Hematopoietic multipotent progenitor cell treated with erythropoietin and hydrocortisone succinate and interleukin-3 and kit ligand, for 8 days (in vitro differentiated cells): ENCODE measurements at places on chromosomes 2 and 18.

DNA sequence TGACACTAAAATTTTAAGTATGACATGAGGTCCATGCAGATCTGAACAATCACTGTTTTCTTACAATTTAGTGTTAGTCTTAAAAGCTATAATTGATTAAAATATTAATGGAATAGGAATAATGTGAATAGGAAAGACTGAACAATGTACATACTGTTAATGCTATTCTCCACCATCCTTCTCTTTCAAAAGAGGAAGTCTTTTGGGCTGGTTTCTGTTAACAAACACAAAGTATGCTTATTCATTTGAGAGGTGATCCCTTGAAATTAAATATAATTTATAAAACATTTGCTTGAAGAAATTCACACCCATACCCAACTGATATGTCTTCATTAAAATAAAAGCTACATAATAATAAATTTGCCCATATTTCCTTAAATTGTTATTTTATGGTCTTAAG lies 2.3 kb downstream of the STPG4 start:
- DNase-seq = no peak

DNA sequence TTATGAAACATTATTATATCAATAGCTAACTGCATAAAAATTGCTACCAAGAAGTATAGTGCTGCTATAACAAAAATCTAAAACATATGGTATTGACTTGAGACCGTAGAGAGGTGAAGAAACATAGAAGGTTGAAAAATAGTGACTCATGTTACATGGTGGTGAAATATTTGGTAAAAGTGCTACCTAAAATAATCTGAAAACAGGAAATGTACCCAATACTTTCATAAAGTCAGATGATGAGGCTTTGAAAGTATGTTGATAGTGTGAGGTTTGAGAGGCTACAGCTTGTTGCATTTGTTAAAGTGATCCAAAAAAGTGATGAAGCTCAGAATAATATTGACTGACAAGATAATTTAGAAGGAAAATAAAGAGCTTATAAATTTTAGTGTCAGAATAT lies 718.7 kb upstream of the SLC8A1 start:
- no peak for DNase-seq

GRCh38 chr18:49141491-49141890 lies 190.7 kb upstream of the SMAD7 start:
- DNase-seq = no peak

DNA sequence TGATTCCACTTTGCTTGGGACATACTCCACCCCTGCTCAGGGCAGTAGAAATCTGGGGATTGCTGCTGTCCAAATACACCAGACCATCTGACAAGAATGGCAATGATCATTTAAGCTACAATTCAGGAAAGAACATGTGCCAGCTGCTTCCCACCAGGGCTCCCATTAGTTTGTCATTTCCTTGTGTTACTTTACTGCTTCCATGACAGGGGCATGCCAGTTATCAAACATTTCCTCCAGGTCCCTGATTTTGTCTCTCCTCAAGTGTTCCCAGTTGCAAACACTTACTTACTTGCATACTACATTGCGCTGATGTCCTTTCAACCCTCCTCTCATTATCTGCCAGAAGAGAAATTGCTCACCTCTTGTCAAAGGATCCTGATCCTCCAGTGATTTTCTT lies 474.5 kb upstream of the DCC start:
- no peak for DNase-seq

DNA sequence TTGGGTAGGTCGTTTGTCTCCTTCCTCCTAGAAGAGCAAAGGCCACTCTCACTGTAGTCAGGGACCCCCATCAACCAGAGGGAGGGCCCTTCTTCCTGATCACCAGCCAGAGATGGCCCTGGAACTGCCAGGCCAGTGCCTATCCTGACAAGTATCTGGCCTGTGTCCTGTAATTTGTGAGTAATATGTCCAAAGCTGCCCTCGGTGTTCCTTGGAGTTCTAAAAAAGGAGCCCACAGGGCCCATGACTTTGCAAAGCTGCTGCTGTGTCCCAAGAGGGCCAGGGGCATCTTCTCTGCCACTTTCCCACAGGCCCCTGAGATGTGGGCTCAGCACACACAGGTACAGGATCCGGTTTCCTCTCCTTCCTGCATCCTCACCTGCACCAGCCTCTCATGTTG lies 212.4 kb downstream of the SEPTIN10 start:
- no peak for DNase-seq

- DNase-seq = no peak
These were observed 20.5 kb upstream of the ITSN2 start for GRCh38 chr2:24380820-24381219.

DNA sequence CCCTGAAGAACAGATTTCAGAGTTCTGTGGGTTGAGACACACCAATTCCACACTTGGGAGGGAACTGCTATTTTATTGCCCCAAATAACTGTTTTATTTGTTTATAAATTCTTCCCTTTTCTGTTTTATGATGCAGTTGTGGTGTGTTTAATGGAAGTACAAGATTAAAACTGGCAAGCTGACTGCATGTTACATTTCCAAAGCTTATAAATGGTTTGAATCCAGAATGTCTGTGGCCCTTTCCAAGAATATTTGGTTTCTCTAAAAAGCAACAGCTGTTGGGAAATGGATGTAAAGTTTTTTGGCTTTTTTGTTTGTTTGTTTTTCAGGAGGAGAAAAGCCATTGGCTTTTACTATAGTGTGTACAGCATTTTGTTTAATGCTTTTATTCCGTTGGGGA lies 234.5 kb downstream of the MTX2 start:
- no peak for DNase-seq

- DNase-seq = no peak
These were observed 82.8 kb downstream of the AFF3 start for GRCh38 chr2:100059638-100060037.

- DNase-seq = no peak
These were observed 1.3 kb downstream of the DUSP28 start for GRCh38 chr2:240561325-240561971.

DNA sequence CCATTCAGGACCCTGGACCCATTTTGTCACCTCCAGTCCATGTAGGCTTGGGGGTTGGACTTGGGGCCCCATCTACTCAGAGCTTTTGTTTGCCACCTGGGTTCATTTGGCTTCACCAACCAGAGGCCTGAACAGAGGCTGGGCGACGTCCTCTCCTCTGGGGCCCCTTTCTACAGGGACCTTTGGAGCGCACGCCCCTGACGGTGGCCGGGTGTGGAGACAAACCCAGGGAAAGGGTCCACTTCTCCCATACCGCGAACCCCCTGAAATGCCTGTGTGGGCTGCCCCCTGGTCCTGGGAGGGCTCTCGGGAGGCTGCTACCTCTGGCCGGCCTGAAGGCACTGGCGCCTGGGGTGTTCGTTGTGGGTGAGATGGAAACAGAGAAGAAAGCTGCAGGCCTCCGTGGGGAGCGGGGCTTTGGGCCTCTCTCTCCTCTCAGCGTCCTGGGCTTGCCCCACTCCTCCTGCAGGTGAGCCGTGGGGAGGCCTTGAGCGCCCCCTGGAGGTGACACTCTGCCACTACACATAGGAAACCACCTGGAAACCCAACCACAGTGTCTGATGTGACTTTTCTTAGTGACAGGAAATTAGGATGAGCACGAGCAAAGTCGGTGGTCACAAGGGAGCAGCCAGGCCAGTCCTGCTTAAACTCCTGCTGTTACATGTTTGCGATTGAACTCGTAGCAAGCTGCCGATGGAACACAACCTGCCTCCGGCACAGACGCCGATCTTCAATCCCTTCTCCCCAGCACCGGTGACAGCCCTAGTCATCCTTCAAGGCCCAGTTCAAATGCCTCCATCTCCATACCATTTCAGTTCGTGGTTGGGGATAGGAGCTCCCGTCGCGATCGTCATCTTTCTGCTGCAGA lies 12.0 kb upstream of the NTSR2 start:
- DNase-seq = peak; percentile 45

- DNase-seq = no peak
These were observed 144.6 kb downstream of the AKAIN1 start for GRCh38 chr18:5052491-5052890.

DNA sequence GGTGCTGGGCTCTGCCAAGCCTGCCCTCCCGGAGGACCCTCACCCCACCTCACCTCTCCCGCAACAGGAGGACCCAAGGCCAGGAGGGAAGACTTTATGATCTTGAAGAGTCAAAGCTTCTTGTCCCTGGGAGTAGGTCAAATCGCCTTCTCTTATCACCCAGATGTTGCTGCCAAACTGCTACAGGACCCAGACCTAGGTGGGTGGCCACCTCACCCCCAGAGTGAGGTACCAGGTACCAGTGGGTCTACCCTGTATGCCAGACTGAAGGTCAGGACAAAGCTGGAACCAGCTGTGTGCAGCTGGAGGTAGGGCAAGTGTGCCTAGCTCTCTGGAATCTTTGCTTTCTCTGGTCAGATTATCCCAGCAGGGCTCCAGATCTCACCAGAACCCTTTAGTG lies 197.2 kb downstream of the ZFP36L2 start:
- DNase-seq = no peak

DNA sequence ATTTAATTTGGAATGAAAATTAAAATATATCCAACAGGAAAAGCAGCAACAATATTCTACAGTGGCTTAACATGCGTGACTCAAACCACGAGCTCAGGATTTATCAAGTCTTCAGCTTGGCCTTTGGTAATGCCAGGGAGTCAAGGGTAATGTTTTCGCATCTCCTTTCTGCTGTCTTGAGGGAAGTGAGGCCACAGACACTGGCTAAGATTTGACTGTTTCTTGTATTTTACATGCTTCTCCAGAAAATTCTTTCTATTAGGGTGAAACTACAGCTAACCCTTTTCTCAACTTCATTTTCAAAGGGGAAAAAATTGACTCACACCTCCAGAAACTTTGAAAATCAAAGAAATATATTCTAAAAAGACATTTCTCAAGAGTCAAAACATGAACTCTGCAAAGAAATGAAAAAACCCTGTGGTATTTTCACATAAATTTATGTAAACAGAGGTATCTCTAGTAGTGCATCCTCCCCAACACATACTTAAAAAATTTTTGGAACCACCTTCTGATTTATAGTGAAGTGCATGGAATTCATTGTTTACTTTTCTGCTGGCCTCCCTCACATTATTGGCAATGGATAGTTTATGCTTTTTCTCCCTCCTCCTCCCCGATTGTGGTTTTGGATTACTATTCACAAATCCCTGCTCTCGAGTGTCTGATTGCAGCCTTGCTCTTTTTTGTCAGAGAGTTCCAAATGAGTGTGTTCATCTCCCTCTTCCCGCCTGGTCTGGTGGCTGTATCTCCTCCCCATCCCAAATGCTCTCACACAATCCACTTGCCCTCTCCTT lies 48.7 kb downstream of the DPP4 start:
- DNase-seq = no peak

DNA sequence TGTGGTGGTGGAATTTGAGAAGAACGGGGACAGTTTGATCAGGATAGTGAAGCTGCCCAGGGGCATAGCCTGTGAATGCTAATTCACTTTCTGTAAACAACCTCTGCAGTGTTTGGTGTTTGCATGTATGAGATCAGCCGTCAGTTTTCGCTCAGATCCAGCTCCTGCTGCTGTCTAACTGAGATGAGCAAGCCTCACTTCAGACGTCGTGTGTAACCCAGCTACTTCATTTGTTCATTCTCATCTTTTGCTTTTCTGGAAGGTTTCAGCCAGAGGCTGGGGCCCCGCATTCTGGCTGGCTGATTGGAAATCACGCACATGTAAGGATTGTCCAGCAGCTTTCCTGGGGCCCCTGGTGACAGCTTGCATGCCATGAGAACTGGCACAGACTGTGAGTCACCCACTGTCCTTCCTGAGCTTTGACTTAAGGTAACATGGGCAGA lies 48.9 kb downstream of the LDLRAD4 start:
- no peak for DNase-seq

GRCh38 chr2:197804758-197805714 lies 643 bp downstream of the PLCL1 start:
- no peak for DNase-seq

DNA sequence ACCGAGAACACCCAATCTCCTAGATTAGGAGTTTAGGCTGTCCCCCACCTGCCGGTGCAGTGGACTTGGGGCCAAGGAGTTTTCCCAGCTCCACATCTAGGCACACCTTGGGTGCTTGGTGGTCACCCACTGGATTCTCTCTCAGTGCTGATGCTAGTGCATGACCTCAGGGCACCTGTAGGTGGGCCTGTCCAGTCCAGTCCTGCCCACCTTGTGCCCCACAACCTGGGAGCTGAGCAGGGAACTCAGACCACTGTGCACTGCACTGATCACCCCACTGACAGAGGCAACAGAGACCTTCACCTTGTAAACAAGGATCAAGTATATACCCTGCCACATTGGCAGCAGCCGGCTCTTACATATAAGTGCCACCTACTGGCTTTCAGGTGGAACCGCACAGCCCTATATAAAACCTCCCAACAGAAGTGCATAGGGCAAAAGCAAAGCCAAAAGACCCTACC lies 12.7 kb upstream of the CDH19 start:
- peak; percentile 18 for DNase-seq

- DNase-seq = no peak
These were observed 97.4 kb downstream of the OSR1 start for GRCh38 chr2:19261061-19261460.

DNA sequence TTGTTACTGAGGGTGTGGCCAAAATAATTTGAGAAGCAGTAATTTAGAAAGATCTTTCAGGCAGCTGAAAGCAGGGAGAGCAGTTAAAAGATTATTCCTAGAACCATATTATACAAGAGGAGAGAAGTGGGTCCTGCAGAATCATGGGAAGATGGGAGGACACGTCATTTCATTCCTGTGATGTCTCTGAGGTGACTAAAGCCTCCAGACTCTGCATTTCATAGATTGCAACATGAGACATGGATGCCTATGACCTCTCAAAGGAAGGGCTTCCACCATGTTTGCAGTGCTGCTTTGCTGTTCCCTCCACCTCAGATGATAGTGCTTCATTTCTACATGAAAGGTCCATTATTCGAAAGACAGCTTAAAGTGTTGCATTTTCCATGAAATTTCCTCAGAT lies 788.4 kb downstream of the TSN start:
- no peak for DNase-seq

DNA sequence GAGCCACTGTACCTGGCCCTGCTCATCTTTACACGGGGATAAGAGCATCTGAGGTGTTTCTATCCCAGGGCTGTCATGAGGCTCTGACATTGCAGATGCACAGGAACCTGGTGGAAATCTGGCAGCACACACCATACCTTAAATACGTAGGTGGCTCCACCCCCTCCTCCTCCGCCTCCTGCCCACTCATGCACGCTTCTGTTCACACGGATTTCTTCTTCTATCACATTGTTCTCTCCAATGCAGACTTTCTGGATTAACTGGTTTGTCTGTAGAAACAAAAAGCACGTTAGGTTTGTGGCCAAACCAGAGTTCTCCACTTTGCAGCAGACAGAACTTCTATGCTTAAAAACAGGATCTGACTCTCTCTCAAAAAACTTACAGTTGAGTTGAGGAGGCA lies 118.2 kb downstream of the CLIP4 start:
- no peak for DNase-seq

- DNase-seq = no peak
These were observed 279.0 kb upstream of the FIGN start for GRCh38 chr2:164014791-164015190.
